ENCODE measurements at places on chromosomes 7 and 10.

DNA sequence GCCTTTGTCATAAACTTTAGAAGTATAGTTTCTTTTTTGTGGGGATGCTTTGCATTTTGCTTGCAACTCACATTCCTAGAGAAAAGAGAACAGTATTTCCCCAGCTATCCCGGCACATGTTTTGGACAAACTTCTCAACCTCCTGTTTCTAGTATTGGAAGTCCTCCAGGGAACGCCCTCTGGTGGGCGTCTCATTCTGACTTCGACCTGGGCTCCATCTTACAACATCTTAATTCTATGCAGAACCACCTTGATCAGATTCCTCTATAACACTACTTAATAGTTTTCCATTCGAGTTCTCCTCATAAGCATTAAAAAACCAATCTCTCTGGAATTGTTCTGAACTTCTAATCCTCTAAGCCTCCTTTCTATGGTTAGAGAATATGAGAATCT is 139.5 kb upstream of the FZD8 start:
- DNase-seq, result no peak

DNA sequence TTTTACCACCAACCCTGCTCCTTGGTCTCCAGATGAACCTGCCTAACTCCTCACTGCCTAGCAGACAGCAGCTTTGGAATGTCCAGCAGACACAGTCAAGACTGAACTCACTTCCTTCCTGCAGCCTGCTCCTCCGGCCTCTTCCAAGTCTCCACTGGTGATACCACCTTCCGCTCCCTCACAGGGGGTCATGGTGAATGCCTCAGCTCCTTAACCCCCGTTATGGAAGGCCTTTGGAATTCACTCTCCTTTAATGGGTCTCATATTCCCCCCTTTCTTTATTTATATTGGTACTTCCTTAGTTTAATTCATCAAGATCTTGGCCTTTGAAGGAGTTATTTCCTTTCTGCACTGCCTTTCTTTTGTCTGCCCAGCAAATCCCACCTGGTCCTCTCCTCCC is 44.9 kb upstream of the ZNF32 start:
- no peak for DNase-seq

DNA sequence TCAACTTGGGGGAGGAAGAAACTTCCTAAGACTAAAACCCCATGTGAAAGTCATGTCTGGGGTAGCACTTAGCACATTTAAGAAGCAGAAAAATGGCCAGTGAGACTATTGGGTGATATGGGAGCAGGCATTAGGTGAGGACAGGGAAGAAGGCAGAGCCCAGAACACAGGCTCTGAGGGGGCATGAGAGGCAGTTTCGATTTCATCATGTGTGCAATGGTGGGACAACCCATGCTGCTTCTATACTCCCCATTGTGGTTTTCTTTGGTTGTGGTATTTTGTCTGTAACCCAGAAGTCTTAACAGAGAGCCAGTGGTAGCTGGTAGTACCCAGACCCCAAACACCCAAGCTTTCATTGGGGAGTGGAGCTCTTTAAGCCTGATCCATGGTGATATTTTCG is 752.0 kb downstream of the GRID1 start:
- no peak for DNase-seq

DNA sequence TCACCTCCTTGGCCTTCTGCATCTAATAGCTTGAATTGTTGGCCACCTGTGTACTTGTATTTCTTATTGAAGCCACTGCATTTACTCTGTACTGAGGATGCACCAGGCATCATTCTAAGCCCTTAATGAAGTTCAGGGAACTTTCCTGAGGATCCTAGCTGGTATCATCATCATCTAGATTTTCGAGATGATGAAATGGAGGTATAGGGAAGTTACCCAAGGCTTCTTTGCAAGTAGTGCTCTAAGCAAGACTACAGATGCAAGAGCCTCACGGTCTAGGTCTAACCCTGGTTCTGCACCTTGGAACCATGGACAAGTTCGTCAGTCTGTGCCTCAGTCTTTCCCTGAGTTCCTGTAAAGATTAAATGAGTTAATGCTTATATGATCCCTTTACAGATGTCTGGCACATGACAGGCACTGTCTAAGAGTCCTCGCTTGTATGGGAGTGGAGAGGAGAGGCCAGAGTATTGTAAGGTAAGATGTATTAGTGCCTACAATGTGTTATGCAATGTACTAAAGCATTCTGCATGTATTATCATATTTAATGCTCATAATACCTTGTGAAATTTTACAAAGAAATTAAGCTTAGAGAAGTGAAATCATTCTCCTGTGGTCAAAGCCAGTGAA is 145.1 kb downstream of the KCNMA1 start:
- DNase-seq, result no peak

DNA sequence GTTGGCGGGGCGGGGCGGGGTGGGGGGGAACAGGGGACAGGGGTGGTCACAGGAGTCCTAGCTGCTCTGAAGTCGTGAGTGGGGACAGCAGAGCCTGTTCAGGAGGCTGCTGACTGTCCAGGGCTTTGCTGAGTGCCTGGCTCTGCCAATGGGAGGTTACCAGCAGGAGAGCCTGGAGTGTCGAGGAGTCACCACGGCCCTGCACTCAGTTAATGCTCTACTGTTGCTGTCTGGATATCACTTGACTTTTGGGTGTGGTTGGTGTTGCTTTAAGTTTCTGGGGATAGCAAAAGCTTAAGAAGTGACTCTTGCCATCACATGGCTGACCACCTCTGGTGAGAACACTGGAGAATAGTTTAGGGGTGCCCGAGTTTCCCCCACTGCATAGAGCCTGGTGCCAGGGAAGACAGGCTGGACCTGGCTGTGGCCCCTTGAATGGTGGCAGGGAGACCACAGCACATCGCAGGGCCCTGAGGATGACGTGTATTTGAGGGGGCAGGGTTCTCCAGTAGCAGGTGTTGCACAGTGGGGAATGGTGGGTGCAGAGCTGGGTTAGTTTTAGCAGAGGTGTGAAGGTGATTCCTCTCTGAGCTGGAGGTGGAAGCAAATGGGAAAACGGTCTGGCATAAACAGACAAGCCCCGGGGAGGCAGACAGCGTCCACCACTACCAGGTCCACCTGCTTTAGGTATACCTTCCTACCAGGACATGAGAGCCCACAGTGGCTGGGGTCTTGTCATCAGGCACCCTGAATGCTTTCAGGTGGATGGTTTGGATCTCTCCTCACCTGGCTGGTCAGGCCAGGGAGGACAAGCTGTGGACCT is 54.2 kb upstream of the CAMK2B start:
- DNase-seq, result no peak

DNA sequence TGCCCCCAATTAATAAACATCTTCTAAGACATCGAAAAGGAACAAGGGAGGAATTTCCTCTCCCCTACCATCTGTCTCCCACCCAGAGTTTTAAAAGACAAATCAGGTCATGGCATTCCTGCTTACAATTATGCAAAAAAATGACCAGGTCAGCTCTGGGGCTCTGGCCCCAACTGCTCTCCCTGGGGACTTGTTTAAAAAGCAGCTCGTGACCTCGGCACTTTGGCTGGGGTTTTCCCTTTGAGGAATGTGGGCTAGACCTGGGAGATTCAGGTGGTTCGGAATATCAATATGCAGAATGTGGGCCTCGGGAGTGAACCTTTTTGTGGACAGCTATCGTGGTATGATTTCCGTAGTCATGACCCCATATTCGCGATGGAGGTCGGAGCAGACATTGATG is 648 bp upstream of the RADIL start:
- no peak for DNase-seq

DNA sequence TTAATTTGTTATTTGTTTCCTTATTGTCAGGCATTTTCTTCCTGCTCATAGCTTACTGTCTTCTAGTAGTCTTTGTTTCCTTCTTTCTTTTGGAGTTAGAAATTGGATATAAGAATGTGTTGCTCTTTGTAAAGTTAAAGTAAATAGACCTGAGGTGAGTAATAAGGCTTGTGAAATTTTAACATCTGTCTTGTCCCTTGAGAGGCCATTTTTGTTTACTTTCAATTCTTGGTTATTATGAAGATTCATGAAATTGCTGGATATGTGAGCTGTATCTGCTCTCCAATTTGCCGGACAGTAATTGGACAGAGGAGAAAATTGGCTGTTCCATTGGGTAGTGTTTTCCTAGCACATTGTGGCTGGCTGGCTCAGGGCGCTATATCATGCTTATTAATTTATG is 260.7 kb downstream of the EXOC4 start:
- DNase-seq, result no peak

DNA sequence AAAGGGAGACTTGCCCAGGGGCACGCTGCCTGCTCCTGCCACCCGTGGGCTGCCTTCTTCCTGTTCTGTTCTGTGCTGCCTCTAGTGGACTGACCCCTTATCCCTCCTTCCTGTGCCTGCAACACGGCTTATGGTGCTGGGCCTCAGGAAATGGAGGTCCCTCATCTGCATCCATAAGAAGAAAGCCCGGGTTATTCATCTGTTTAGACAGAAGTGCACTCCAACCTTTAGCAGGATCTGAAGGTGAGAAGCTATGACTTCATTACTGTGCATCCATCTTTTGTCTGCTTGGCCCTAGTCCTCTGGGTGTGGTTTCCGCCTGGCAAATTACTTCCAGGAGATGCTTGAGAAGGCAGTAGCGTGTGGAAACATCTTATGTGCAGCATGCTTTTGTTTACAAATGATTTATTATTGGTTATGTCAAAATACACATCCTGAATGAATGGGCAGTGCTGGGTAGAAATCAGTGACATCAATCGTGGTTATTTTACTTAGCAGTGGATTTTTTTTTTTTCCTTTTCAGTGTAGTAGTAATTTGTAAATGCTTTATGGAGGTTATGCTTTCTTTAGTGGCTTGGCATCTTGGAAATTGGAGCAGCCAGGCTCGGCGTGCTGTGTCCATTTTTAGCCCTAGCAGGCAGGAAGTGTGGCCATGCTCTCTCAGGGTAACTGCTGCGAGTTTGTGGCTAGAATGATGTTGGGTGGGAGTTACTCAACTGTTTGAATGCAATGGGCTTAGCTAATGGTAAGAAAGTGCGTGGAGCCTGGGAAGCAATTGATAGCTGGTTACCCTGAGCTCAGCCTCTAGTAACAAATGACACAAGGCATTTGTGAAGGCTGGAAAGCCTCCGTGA is 12.7 kb downstream of the PTPRE start:
- DNase-seq, result no peak

- no peak for DNase-seq
Measured at GRCh38 chr10:133355991-133356390, 1.8 kb downstream of the FUOM start.

GRCh38 chr10:86190291-86190690 is 176.3 kb downstream of the GRID1 start:
- no peak for DNase-seq

- DNase-seq, result no peak
Measured at GRCh38 chr10:88042160-88043100, 179.0 kb downstream of the PTEN start.

DNA sequence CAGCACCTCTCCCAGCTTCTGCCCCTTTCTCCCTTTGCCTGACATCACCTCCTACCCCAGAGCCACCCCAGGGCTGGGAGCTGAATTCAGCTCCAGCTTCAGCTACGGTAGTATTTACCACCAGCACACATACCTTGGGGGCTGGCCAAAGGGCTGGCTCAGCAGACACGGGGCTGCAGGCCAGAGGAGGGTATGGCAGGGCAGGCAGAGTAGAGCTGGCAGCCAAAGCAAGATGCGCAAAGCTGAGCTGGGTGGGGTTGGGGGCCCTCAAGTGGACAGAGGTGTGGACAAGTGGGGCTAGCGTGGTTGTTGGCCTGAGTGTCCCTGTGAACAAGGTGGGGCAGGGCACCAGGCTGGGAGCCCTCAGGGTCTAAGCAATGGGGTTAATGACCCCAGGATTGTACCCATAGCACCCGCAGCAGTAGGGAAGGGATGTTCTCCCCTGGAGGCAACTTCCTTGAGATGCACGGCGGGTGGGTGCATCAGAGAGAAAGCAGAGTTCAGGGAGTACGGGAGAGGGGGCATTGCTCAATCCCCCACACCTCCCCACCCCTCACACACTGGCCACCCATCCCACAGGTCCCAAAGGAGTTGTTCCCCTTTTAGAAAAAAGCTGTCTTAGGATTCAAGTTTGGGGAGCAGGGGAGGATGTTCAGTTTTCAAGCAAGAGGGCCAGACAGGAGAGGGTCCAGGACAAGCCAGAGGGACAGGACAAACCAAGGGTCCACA is 8.0 kb downstream of the VSIR start:
- no peak for DNase-seq

DNA sequence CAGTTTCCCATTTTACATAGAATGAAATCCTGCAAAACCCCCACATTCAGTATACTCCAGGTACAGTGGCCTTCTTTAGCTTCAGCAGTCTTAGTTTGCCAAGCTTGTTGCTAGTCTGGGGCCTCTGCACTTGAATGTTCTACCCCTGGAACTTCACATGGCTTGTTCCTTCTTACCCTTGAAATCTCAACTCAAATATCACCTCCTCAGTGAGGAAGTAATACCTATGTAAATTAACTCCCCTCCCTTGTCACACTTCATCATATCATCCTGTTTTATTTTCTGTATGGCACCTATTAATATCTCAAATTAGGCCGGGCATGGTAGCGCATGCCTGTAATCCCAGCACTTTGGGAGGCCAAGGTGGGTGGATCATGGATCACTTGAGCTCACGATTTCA is 163.8 kb upstream of the KAT6B start:
- DNase-seq, result no peak

- peak; percentile 68 for DNase-seq
Measured at GRCh38 chr10:114631666-114632417, 26.2 kb downstream of the ABLIM1 start.

DNA sequence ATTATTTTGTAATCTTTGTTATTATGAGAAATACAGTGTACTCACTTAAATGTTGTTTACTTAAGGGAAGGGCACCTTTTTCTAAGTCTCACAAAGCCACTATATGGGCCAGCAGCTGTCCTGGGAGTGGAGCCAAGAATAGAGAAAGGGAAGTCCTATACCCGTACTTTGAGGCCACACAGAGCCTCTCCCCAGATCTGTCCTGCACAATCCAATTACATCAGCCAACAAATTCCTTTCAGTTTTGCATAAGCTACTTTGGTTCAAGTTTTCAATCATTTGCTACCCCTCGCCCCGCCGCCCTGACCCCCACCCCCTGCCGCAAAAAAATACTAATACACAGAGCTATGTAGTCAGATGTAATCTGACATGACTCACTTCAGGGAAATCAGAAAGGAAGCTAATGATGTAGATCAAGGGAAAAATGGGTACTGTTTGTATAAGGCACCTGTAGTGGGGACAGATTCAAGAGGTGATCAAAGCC is 297.4 kb upstream of the NEBL start:
- DNase-seq, result no peak

DNA sequence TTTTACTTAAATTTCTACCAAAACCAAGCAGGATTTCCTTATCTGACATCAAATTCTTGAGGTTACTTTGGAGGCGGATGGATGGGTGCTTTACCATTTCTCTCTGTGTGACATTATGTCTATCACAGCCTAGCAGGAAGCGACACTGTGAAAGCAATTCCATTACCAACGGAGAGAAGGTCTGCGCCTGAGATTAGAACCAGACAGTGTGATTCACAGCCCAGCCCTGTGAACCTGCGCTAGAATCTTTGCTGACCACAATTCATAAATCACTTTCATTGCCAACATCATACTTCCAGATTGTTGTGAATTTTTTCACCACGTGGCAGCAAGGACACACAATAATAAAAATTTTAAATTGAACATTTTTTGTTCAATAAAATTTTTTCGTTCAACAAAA is 126.5 kb downstream of the CUBN start:
- no peak for DNase-seq

GRCh38 chr10:62917475-62918238 is 101.5 kb upstream of the EGR2 start:
- DNase-seq, result no peak
